ENCODE measurements at places on chromosomes 6 and 20.

DNA sequence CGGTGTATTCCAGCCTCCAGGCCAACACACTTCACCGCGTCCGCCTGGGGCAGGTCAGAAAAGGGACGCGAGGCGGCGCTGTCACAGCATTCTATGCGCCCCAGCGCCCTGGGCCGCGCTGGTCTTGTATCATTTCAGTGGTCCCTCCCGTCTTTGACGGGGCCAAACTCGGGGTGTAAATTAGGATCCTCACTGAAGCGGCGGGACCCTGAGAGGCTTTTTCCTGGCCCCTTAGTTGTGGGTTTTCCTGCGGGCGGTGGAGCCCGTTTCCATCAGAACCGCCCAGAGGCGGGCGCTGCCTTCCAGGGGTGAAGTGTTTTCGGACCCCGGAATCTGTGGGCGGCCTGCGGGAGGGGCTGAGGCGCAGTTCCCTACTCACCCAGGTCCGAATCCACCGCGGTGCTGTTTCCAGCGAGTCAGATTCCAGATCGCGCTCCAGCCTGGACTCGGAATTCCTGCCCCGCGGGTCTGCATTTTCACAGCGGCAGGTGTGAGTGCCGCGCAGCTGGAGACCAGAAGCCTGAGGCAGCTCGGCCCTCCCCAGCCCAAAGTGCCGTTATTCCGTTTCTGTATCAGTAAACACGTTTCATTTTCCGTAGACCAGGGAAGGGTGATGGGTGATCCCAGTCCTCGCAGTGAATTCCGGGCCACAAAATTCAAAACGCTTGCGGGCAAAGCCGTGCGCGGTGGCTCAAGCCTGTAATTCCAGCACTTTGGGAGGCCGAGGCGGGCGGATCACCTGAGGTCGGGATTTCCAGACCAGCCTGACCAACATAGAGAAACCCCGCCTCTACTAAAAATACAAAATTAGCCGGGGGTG lies 3.9 kb upstream of the MICB start:
- DNase-seq, result peak; percentile 72

DNA sequence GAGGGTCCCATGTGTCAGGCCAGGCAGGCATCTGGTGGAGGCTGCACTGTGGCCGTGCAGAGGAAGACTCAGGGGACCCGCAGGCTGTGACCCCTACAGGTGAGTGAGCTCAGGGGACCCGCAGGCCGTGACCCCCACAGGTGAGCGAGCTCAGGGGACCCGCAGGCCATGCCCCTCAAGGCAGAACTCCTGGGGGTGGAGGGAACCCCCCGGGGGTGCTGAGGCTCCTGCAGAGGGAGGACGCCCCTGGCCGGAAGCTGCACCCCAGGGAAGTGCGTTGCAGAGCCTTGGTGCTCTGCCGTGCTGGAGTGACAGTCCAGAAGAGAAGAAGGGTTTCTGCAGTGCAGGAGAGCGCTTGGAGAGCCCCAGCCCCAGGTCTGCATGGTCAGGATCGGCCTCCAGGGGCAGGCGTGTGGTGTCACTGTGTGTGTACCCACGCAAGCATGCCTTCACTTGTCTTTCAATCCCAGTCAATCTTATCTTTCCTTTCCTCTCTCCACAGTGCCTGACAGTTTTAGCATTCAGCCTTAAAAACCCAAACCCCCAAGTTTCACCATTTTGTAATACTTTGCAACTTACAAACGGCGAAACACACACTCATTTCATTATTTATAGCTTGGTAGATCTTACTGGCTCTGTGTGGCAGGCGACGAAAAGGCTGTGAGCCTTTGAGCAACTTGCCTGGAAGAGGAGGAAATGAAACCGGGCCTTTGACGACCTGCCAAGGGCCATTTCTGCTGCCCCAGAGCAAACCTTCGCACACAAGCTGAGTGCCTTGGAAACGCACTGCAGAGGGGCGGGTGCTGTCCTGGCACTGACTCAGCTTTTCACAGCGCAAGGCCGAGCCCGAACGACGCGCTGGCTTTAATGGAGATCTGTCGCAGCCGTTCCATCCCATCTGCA lies 101.4 kb upstream of the AGPAT4 start:
- peak; percentile 28 for DNase-seq

DNA sequence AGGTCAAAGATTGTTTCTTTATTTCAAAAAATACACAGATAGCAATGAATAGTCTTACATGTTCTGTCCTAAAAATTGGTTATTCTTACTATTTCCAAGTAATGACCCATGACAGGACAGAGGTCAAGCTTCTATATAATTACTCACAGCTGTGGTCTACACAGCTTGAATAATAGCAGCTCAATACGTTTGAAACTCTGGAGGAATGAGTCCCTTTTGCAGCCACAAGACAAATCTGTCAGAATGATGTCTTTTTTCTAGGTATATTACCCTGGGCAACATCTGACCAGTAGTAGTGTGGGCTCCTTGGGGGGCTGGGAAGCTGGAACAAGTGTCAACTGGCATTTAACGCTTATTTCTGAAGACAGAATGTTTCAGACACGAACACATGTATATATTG lies 84.9 kb upstream of the HTR1B start:
- DNase-seq, result no peak

GRCh38 chr6:139250296-139251044 lies 41.3 kb downstream of the TXLNB start:
- DNase-seq, result peak; percentile 62

GRCh38 chr20:37310951-37311350 lies 21.5 kb downstream of the MANBAL start:
- no peak for DNase-seq

- DNase-seq, result no peak
Observed at GRCh38 chr6:1409774-1410465, 20.5 kb downstream of the FOXF2 start.

GRCh38 chr6:75906871-75907270 lies 157.8 kb downstream of the MYO6 start:
- DNase-seq, result no peak

DNA sequence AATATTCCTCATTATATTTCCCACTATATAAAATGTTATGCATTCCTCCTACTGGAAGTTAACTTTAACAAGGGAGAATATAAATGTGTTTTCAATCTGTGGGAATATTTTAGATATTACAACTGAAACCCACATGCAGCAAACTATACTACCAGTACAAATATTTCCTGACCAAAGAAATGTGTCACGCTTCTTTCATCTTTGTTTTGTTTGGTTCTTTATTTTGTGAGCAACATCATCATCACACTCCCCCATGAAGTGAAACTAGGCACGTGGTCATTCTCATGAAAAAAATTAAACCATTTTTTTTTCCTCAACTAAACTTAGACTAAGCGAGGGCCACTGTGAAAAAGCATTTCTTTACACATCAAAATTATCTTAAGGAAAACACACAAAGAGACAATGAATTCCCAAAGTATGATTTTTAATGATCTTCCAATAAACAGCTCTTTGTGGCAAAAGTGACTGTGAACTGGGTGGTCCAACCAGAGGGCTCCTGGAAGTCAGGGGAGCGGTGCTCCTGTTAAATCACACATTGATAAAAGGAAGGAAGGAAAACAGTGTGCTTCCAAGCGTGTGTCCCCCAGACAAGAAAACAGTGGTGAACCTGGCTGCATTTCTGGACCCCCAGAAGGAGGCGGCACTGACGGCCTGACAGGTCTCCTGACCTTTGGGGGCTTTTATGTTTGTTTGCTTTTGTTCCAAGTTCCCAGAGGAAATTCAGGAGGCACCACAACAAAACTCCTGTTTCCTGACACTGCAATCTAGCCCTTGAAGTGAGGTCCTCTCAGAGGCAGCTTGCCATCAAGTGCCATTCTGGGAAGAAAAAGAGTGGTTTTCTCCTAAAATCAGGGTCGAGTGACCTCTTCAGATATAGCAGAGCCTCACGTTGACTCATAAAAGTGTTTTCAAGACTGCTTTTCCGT lies 166.8 kb upstream of the FOXQ1 start:
- peak; percentile 64 for DNase-seq

- peak; percentile 83 for DNase-seq
Observed at GRCh38 chr6:42929821-42930360, 611 bp downstream of the CNPY3 start.

- DNase-seq, result no peak
Observed at GRCh38 chr6:107973594-107973993, 15.6 kb upstream of the SEC63 start.

GRCh38 chr20:50506270-50506579 lies 4.0 kb upstream of the PTPN1 start:
- no peak for DNase-seq

- DNase-seq, result no peak
Observed at GRCh38 chr20:50056408-50056926, 56.5 kb downstream of the UBE2V1 start.

GRCh38 chr6:31966997-31967925 lies 4.7 kb downstream of the DXO start:
- DNase-seq, result no peak

- DNase-seq, result peak; percentile 95
Observed at GRCh38 chr6:17714879-17715851, 8.4 kb upstream of the NUP153 start.

DNA sequence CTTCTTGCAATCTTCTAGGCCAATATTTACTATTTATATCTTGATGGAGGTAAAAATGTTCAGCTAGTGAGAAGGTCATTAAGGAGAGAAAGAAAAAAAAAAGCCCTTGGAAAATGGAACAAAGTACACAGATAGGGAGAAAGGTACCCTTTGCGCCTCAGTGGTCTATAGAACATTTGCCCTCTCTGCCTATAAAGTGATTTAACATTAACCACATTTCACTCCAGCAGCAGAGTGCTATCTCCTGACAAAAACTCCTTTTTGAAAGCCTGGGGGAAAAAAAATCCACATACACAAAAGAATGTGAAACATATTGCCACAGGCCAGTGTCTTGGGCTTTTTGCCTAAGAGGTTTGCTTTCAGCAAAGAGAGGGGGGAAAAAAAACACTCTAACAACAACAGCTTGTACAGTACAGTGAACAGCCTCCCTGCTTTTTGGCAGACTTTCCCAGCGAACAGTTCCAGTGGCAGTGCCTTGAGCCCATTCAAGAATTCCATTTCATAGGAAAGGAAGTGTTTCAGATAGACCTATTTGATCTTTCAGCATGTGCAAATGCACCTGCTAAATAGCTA lies 695 bp downstream of the ARHGAP18 start:
- peak; percentile 55 for DNase-seq

DNA sequence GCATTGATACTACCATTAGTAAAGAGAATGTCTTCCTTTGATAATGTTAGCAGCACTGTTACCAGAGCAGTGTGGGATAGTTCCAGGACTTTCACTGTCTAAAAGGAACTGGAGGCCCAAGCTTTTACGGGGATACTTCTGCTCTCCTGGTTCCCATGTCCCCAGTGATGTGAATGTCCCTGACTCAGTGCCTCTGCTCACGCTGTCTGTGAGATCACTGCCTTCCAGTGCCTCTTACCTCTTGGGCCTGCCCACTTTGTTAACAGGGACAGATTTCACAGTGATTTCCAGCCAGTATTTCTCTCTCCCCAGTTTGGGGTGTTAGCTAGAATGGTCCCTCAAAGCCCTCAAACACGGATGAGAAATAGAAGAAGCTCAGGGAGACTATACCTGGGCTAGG lies 14.4 kb downstream of the PTPRA start:
- no peak for DNase-seq

- peak; percentile 8 for DNase-seq
Observed at GRCh38 chr6:48183811-48184605, 73.0 kb upstream of the PTCHD4 start.

- peak; percentile 35 for DNase-seq
Observed at GRCh38 chr6:1986454-1987243, 258.8 kb downstream of the GMDS start.

DNA sequence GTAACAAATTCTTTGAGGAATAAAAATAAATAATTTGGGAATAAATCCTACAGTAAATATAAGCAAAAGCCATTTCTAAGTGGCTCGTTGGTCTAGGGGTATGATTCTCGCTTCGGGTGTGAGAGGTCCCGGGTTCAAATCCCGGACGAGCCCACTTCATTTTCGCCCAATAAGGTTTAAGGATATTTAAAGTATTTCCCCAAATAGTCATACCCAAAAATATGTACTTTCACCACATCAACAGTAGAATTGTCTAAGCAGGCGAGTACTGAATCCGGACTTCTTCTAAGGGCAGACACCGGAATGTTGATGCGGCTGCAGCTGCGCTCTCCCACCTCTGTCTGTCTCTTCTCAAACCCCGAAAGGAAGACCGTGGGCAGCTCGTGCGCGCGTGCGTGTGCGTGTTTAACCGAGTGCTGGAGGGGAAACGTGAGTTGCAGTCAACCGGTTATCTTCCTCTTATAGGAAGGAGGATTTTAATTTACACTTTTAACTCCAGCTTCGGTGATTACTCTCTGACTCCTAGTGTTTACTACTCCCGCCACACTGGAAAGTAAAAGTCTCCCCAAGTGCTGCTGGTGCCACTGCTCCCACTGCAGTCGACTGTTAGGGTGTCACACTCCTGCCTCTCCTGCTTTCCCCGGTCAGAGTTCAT lies 155.7 kb upstream of the PRSS16 start:
- peak; percentile 95 for DNase-seq

- DNase-seq, result no peak
Observed at GRCh38 chr6:152858141-152858540, 107.5 kb downstream of the VIP start.

DNA sequence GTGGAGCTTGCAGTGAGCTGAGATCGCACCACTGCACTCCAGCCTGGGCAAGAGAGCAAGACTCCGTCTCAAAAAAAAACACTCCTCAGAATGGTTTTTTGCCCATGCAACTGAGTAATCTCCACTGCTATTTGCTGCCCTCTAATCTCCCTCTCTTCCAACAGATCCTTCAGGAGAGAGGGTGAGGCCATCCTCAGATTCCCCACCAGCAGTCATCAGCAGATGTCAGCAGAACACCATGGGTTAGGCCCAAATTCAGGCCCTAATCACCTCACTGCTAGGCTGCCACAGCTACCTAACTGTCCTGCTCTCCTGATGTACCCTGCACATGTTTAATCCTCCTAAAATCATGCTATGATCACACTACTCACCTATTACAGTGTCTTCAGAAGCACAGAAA lies 63.2 kb upstream of the BEND6 start:
- DNase-seq, result peak; percentile 49

- DNase-seq, result no peak
Observed at GRCh38 chr6:168122011-168122410, 43.0 kb upstream of the FRMD1 start.

GRCh38 chr6:149891259-149891658 lies 6.7 kb downstream of the RAET1E start:
- DNase-seq, result no peak

GRCh38 chr6:82494367-82494766 lies 130.8 kb downstream of the TPBG start:
- DNase-seq, result no peak

DNA sequence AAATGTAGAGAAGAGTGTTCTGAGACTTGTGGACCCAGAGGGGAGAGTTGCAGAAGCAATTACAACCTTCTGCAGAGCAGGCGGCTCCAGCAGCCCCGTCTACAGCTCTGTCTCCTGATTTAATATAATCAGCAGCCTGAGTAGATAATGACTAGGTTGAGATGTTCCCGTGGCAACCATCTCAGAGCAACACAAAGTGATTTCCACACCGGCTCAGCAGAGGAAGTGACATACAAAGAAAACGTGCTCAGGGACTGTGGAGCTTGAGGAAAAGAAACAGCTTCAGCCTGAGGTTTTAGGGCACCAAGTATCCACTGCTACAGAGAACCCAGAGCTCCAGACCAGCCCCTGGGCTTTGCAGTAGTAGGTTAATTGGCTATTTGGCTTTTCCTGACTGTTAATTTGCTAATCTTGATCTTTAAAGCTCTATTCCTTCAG lies 136.4 kb downstream of the MTFR2 start:
- DNase-seq, result peak; percentile 86

All from fibroblast of mammary gland (primary cell).